Thoracic aorta (tissue), 2 donors: ENCODE measurements at places on chromosomes 3 and 15. TPM values are rescaled to one million over a fixed set of nuclear protein-coding genes. Genes with fewer than 3 reads are reported as not detected.
A peak's percentile ranks its signal among the peaks of the same experiment; 100 is the strongest.

The MYO5C gene
- 18.4 TPM for total RNA-seq

The ITIH1 gene
- not detected for total RNA-seq

The DLL4 gene
- 6.2 TPM for total RNA-seq

The PPP4R2 gene
- total RNA-seq = 39.3 TPM

The HYAL1 gene
- total RNA-seq = 6.1 TPM

The CELSR3 gene
- 1.3 TPM for total RNA-seq

The P2RY12 gene
- total RNA-seq = 10.7 TPM

The KNG1 gene
- not detected for total RNA-seq

The REC114 gene
- total RNA-seq = not detected

The GREM1 gene
- 0.42 TPM for total RNA-seq

The FSIP1 gene
- 0.14 TPM for total RNA-seq

DNA sequence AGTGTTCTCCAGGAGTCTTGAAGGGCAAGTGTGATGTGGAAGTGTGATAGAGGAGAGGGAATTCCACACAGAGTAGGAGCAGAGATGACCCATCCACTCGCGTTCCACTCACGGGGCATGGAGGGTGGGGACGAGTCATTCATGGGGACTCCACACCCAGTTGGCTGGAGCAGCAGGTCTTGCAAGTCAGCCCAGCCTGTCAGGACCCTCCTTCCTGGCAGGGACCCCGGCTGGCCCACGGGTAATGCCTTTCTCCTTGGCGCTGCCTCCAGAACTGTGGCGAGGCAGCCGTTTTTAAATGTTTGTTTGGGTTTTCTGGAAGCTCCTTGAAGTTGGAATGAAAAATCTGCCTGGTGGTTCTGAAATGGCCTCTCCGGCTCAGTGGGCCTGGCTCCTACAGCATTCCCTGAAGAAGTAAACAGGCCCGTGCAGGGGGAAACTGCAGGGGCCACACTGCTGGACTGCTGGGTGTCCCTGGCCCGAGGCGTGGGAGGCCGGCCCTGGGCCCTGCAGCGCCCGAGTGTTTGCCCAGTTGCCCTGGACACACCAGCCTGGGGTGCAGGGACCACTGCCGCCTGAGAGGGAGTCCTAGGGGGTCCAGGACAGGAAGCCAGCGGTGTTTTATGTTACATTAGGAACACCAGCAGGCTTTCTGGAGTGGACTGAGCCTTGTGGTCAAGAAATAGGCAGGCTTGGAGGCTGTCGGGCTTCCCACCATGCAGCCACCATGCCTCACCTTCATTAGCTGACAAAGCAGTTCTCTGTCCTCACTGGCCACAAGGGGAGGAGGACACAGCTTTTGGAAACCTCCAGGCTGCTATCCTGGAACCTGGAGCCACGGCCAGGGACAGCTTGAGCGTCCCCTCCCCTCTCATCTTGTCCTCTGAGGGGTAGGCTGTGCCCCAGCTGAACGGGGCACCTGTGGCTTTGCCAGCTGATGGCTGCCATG, 61.3 kb downstream of the CEMIP start:
- H3K4me1 ChIP-seq = peaks cover 1% of the 10 kb centered on the region
- H3K36me3 ChIP-seq = no peaks in the 10 kb centered on the region
- no peak overlapping the region for H3K27ac ChIP-seq
- no peaks in the 10 kb centered on the region for H3K27me3 ChIP-seq
- DNase-seq = no peak

GRCh38 chr3:143203848-143204247, 84.3 kb downstream of the CHST2 start:
- no peak overlapping the region for H3K27ac ChIP-seq
- H3K27me3 ChIP-seq = no peaks in the 10 kb centered on the region
- no peaks in the 10 kb centered on the region for H3K4me1 ChIP-seq
- H3K4me3 ChIP-seq = no peak overlapping the region
- H3K36me3 ChIP-seq = no peaks in the 10 kb centered on the region

DNA sequence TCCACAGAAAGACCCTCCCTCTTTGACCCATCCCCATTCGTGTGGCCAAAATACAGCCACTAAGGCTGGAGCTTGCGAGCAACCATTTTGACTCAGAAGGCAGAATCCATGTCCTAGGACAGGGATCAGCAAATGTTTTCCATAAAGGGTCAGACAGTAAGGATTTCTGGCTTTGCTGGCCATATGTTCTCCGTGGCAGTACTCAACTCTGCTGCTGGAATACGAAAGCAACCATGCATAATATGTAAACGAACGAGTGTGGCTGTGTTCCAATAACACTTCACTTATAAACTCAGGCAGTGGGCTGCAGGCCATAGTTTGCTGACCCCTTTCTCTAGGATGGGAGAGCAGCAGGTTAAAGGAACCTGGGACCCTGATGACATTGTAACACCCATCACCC, 77.6 kb upstream of the WNT5A start:
- H3K4me3 ChIP-seq = no peak overlapping the region
- H3K4me1 ChIP-seq = no peaks in the 10 kb centered on the region

DNA sequence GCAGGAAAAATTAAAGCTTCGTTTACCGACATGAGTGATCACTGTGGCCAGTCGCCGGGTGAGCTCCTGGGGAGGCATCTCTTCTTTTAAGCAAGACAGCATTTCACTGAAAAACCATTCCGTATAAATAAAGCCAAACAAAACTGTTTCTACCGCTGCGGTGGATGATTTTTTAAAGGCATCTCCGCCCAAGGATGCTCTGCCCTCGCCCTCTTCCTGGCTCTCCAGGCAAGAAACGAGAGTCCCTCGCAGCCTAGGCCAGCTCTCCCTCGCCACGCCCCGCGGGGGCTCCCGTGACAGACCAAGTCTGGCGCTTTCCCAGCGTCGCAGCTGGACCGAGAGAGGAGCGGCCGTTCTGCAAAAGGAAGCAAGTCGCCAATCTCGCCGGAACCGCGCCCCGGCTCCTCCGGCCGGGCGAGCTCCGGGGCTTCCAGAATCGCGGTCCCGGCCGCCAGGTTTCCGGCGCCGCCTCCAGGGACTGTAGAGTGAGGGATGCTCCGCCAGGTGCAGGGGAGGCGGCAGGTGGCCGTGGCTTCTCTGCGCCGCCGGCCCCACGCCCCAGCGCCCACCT, 458 bp downstream of the MCF2L2 start:
- no peak for DNase-seq
- H3K4me1 ChIP-seq = peaks cover 4% of the 10 kb centered on the region
- H3K36me3 ChIP-seq = no peaks in the 10 kb centered on the region
- no peak overlapping the region for H3K27ac ChIP-seq

- H3K27me3 ChIP-seq = no peaks in the 10 kb centered on the region
- H3K27ac ChIP-seq = no peak overlapping the region
- peaks cover 7% of the 10 kb centered on the region for H3K4me1 ChIP-seq
- no peaks in the 10 kb centered on the region for H3K36me3 ChIP-seq
- H3K4me3 ChIP-seq = no peak overlapping the region
- no peak for DNase-seq
Observed at GRCh38 chr3:158775426-158776410, 26.1 kb upstream of the MFSD1 start.

DNA sequence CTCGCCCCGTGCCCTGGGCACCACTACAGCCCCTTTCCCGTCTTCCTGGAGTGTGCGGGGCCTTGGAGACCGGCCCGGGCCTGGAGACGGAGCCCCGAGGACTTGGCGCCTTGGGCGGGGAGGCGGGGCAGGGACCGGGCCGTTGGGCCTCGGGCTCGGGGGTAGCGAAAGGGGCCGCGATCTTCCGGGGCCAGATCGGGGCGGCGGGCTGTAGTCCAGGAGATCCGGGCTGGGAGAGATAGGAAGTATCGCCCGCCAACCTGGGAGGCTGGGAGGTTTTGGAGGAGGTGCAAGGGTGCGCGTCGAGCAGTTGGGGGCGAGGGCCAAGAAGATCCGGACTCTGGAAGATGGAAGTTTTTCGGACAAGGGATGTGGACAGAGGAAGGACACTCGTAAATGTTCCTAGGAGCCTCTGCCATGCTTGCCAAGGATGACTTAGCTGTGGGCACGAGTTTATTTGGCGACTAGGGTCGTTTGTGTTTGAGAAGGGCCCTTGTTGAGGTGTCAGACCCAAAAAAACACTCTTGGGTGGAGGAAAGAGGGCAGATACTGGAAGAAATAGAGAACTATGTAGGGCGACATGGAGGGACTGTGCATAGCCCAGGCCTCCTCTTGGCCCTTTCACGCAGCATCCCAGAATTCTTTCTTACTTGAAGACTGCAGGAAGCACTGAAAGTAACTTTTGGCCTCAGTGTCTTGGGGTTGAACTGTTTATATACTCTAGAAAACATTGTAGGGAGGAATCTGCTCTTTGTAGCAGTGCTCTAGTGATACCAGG, 712 bp downstream of the RTF1 start:
- peak overlapping the region; percentile 99 for H3K4me3 ChIP-seq
- H3K36me3 ChIP-seq = no peaks in the 10 kb centered on the region
- peaks cover 18% of the 10 kb centered on the region for H3K4me1 ChIP-seq
- H3K27ac ChIP-seq = peak overlapping the region; percentile 68
- DNase-seq = no peak

GRCh38 chr15:80183306-80183705, 30.5 kb downstream of the FAH start:
- peak overlapping the region; percentile 18 for H3K27ac ChIP-seq
- no peak for DNase-seq
- H3K4me1 ChIP-seq = peaks cover 8% of the 10 kb centered on the region

DNA sequence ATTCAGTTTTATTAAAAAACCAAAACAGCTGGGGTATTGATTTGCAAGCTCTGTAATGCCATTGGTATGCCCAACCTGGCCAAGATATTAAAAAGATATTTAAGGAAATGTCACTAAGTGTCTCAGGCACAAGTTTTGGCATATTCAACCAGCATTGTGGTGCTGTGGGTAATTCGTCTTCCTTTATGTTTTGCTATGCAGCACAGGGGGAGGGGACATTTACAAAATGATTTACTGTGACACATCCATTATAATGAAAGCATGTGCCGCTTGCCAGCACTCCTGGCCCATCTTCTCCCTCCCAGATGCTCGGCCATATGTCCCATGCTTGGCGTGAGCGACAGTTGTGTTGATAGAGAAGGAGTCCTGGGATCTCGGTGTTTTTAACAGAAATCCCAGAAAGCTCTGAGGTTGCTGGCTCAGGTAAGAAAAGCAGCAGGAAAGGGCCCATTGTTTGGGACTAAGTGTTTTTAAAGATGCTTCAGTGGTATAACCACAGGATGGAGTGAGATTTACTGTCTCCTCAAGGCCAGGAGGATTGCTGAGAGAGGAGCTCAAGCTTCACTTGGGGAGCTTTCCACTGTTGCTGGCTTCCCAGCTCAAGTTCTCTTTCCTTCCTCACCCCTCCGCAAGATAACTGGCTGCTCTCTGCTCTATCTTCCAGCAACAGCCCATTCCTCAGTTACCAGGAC, 158.2 kb upstream of the TSC22D2 start:
- no peaks in the 10 kb centered on the region for H3K36me3 ChIP-seq
- H3K27ac ChIP-seq = no peak overlapping the region
- H3K4me3 ChIP-seq = no peak overlapping the region
- no peak for DNase-seq
- no peaks in the 10 kb centered on the region for H3K27me3 ChIP-seq
- H3K4me1 ChIP-seq = peaks cover 44% of the 10 kb centered on the region

GRCh38 chr15:52673312-52673711, 5.9 kb downstream of the ATOSA start:
- H3K36me3 ChIP-seq = peaks cover 24% of the 10 kb centered on the region
- H3K4me3 ChIP-seq = no peak overlapping the region
- H3K27me3 ChIP-seq = no peaks in the 10 kb centered on the region

DNA sequence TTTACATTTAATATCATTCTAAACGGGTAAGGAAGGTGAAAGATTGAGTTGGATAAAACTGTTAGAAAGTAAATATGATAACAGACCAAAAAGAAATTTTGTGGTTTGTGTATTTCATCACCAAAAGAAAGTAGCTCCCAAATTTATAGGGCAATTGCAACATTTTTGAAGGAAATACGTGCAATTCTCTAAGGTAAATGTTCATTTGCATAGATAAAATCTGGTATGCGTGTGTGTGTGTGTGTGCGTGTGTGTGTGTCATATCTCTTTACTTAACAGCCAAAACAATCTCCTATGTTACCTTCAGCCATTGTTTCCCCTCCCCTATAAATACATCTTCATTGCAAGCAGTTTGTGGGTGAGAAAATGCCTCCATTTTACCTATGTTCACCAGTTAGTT, 208.4 kb downstream of the TNIK start:
- H3K4me1 ChIP-seq = no peaks in the 10 kb centered on the region
- no peak overlapping the region for H3K27ac ChIP-seq
- no peak for DNase-seq

- H3K36me3 ChIP-seq = no peaks in the 10 kb centered on the region
- H3K27ac ChIP-seq = no peak overlapping the region
- no peak overlapping the region for H3K4me3 ChIP-seq
Observed at GRCh38 chr3:140117096-140117526, 182.1 kb downstream of the CLSTN2 start.

- H3K4me3 ChIP-seq = peak overlapping the region; percentile 24
- H3K27me3 ChIP-seq = no peaks in the 10 kb centered on the region
- peaks cover 68% of the 10 kb centered on the region for H3K4me1 ChIP-seq
- H3K36me3 ChIP-seq = no peaks in the 10 kb centered on the region
- H3K27ac ChIP-seq = peak overlapping the region; percentile 61
Observed at GRCh38 chr15:70714015-70714414, 49.3 kb downstream of the UACA start.

- H3K36me3 ChIP-seq = no peaks in the 10 kb centered on the region
- H3K27ac ChIP-seq = peak overlapping the region; percentile 77
- no peak for DNase-seq
- no peaks in the 10 kb centered on the region for H3K27me3 ChIP-seq
Observed at GRCh38 chr3:11544412-11545181, 99.1 kb downstream of the VGLL4 start.

- no peak for DNase-seq
- H3K4me3 ChIP-seq = no peak overlapping the region
- H3K36me3 ChIP-seq = no peaks in the 10 kb centered on the region
- H3K27ac ChIP-seq = no peak overlapping the region
Observed at GRCh38 chr3:66609660-66610561, 109.1 kb upstream of the LRIG1 start.

DNA sequence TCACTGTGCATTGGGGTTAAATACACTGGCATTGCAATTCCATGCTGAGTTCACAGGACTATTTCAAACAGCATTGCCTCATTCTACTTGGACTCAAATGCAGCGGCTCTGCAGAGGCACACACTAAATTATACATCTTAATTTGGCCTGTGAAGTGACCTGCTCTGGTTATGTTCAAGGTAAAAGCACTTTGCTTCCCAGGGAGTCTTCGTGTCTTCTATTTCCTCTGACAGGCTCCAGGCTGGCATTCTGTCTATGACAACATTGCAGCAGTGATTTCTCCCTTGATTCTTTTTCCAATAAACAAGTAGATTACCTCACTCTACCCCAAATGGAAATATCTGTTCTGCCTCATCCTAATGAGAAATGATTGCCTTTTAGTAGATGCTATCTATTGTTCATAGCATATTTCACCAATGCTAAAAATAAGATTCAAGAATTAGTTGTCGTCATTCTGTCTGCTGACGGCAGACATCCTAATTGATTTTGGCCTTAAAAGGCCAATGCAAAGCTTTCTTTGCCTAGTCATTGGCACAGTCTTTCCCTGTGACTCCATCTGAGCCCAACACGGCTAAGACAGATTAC, 33.8 kb downstream of the FMN1 start:
- no peaks in the 10 kb centered on the region for H3K27me3 ChIP-seq
- no peak overlapping the region for H3K4me3 ChIP-seq
- H3K4me1 ChIP-seq = peaks cover 19% of the 10 kb centered on the region
- H3K27ac ChIP-seq = peak overlapping the region; percentile 62

- DNase-seq = no peak
- H3K27me3 ChIP-seq = no peaks in the 10 kb centered on the region
- no peaks in the 10 kb centered on the region for H3K36me3 ChIP-seq
- H3K4me1 ChIP-seq = no peaks in the 10 kb centered on the region
- no peak overlapping the region for H3K27ac ChIP-seq
Observed at GRCh38 chr3:98573181-98573728, 20.2 kb downstream of the CPOX start.

- peaks cover 27% of the 10 kb centered on the region for H3K4me1 ChIP-seq
- H3K27ac ChIP-seq = peak within 1 kb of the TSS; percentile 42
- H3K4me3 ChIP-seq = peak within 1 kb of the TSS; percentile 59
- no peaks in the 10 kb centered on the region for H3K27me3 ChIP-seq
Observed at GRCh38 chr3:45026038-45026437, at the start of gene CLEC3B. CLEC3B (plus strand) TSS chr3:45026303; CDS start chr3:45026363, 60 bp downstream.
